ENCODE measurements at places on chromosomes 4 and X. TPM values are rescaled to one million over a fixed set of nuclear protein-coding genes. Genes with fewer than 3 reads are reported as not detected.

The FRMPD3 gene
- 6.7 TPM for total RNA-seq

The CNKSR2 gene
- 14.3 TPM for total RNA-seq

The SYN1 gene
- total RNA-seq = 10.1 TPM

The POLR2B gene
- total RNA-seq = 126 TPM

The CXCL10 gene
- 0.28 TPM for total RNA-seq

The CTSO gene
- 38.3 TPM for total RNA-seq

The FAM53A gene
- 3.3 TPM for total RNA-seq

The PDGFRA gene
- 171 TPM for total RNA-seq

The PRKG2 gene
- total RNA-seq = 3.3 TPM

The TMEM255A gene
- total RNA-seq = 8.8 TPM

The TMA16 gene
- total RNA-seq = 15.6 TPM

The HTN3 gene
- total RNA-seq = not detected

The RS1 gene
- not detected for total RNA-seq

The PUDP gene
- total RNA-seq = 11.1 TPM

The LPAR4 gene
- 12.1 TPM for total RNA-seq

The GRIA3 gene
- 62.0 TPM for total RNA-seq

The EVC gene
- 10.9 TPM for total RNA-seq

The CFP gene
- total RNA-seq = 2.9 TPM

The BMX gene
- total RNA-seq = 1.4 TPM

The CXCR3 gene
- not detected for total RNA-seq

The RRAGB gene
- total RNA-seq = 65.7 TPM

The DGAT2L6 gene
- total RNA-seq = not detected

The LRAT gene
- 0.33 TPM for total RNA-seq

The CTAG1A gene
- total RNA-seq = not detected

The CDS1 gene
- total RNA-seq = 9.6 TPM

The PCSK1N gene
- total RNA-seq = 91.4 TPM

The ZNF827 gene
- 26.4 TPM for total RNA-seq

The NEXMIF gene
- 23.9 TPM for total RNA-seq

The LAP3 gene
- total RNA-seq = 74.6 TPM

The TBL1X gene
- total RNA-seq = 10.1 TPM

The STOX2 gene
- 38.7 TPM for total RNA-seq

The AMOT gene
- 17.6 TPM for total RNA-seq

The SSX3 gene
- not detected for total RNA-seq

The PAGE2 gene
- total RNA-seq = not detected

The HOPX gene
- 353 TPM for total RNA-seq

The TACR3 gene
- 1.2 TPM for total RNA-seq

The USP27X gene
- 5.3 TPM for total RNA-seq
